ENCODE measurements at places on chromosomes 2 and 18.

- DNase-seq = no peak
Observed at GRCh38 chr2:64514008-64514407, 10.1 kb upstream of the AFTPH start.

DNA sequence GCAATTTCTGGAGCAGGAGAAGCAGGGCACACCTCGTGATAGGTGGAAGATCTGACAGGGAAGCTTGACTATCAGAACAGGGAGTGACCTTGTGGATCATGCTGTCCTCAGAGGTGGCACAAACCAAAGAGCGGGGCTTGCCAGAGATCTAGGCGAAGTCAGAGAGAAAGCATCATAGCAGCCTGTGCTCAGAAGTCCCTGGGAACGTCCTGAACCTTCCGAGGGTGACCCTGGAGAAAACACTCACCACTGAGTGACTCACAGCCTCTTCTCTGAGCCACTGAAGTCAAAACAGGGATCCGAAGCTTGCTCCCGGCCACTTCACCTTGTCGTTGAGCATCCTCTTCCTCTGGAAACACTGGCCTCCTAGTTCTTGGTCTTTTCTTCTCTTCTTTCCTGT, 56.7 kb downstream of the IL1R2 start:
- no peak for DNase-seq

- no peak for DNase-seq
Observed at GRCh38 chr2:54635554-54636152, 87.8 kb upstream of the EML6 start.

GRCh38 chr2:134581877-134582546, 136.8 kb downstream of the TMEM163 start:
- DNase-seq = no peak
